CD8-positive, alpha-beta T cell (primary cell): ENCODE measurements at places on chromosomes 1 and 21. TPM values are rescaled to one million over a fixed set of nuclear protein-coding genes. Genes with fewer than 3 reads are reported as not detected.

- DNase-seq: no peak
Observed at GRCh38 chr1:198493329-198493728, 47.2 kb downstream of the ATP6V1G3 start.

The CCDC181 gene
- not detected for total RNA-seq

The C1orf53 gene
- total RNA-seq: not detected

- DNase-seq: no peak
Observed at GRCh38 chr1:81179242-81179641, 621.5 kb upstream of the ADGRL2 start.

DNA sequence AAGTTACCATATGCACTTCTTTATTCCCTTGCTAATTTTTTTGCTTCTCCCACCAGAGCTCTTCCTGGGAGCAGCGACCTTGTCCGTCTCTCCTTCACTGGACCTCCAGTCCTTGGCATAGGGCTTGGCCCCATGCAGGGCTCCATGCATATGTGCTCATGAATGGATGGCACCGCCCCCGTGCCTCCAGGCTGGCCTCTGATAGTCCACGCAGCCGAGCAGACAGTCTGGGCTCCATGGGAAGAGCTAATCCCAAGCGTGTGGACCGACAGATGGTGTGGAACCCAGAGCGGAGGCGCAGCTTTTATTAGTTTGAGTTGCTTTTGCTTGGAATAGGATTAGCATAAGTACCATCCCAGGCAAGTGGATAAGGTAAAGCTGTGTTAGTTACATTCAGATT lies 41.8 kb downstream of the CDCP2 start:
- DNase-seq: no peak

The KIF21B gene
- 62.2 TPM for total RNA-seq

GRCh38 chr21:38680401-38680800 lies 125.3 kb upstream of the ETS2 start:
- no peak for DNase-seq

GRCh38 chr1:107789817-107790524 lies 175.0 kb downstream of the VAV3 start:
- DNase-seq: no peak

DNA sequence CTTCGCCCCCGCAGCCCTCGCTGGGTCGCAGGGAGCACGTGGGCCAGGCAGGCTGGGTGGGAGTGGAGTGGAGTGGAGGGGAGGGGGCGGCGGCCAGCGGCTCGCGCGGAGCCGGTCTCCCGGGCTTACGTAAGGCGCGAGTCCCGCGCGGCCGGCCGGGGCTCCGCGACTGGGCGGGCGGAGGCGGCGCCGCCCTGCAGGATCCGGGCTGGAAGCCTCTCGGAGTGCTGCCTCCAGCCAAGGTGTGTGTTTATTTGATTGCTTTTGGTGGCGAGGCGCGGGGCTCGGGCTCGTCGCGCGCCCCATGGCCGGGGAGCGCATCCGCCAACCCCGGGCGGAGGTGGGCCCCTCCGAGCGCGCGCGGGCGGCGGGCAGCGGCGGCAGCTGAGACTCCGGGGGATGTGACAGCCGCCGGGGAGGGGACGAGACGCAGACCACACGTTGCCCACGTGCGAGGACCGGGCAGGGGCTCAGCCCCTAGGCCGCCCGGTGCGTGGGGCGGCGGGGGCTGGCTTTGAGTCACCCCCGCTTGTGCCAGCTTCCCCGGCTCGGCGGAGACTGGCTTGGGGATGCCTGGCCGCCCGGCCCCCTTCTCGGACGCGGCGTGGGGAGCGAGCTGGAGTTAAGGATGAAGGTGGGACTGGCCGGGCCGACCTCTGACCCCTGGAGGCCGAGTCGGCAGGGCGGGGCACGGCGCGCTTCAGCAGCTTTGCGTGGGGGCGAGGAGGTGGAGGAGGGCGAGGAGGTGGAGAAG lies 402 bp upstream of the AK4 start:
- peak; percentile 23 for DNase-seq

The SPRR2D gene
- not detected for total RNA-seq

- no peak for DNase-seq
Observed at GRCh38 chr1:94936861-94937620, 10.1 kb upstream of the CNN3 start.

GRCh38 chr1:3012456-3013291 lies 8.6 kb upstream of the ACTRT2 start:
- peak; percentile 41 for DNase-seq

The LCE3D gene
- not detected for total RNA-seq

The TAS1R1 gene
- not detected for total RNA-seq

GRCh38 chr1:54352755-54353154 lies 53.4 kb downstream of the SSBP3 start:
- no peak for DNase-seq

DNA sequence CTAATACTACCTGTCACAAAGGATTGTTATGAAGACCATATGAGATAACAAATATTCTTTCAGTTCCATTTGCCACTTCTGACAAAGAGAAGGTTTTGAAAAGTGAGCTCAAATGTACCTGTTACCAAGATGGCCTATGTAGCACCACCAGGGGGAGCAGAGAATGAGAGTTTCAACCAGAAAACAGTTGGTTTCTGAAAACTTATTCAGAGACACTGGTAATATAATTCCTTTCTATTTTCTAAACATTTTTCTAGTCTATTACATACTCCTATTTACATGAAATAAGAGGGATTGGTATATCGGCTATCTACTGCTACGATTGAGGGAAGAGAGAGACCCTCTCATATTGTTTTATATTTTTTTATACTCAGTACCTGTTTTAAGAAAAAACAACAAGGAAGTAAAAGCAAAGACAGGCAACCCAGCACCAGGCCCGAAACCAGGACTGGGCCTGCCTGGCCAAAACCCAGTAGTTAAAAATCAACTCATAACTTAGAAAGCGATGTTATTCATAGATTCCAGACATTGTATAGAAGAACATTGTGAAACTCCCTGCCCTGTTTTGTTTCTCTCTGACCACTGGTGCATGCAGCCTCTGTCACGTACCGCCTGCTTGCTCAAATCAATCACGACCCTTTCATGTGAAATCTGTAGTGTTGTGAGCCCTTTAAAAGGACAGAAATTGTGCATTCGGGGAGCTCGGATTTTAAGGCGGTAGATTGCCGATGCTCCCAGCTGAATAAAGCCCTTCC lies 48.3 kb downstream of the IL23R start:
- peak; percentile 66 for DNase-seq

The CR1L gene
- not detected for total RNA-seq

GRCh38 chr1:63795455-63795854 lies 21.6 kb downstream of the ROR1 start:
- DNase-seq: no peak

- DNase-seq: no peak
Observed at GRCh38 chr1:9314111-9314510, 21.4 kb downstream of the SPSB1 start.
